HFFc6 (cell line): ENCODE measurements at places on chromosomes 2 and 18.

- peak; percentile 43 for DNase-seq
Measured at GRCh38 chr2:28750316-28751251, 1.0 kb upstream of the PPP1CB start.

- DNase-seq, result no peak
Measured at GRCh38 chr18:9104244-9104901, 1.9 kb downstream of the NDUFV2 start.

DNA sequence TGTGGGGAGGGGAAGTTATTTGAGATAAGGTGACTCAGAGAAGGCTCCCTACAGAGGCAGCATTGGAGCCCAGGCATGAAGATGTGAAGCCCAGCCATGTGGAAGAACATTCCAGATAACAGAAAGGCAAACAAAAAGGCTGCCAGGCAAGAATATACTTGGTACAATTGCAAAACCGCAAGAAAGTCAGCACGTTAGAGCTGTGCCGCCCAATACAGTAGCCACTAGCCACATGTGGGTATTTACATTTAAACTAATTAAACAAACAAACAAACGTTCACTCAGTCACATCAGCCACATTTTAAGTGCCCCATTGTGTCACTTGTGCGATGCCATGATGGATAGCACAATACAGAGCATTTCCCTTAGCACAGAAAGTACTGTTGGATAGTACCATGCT, 179.6 kb downstream of the SATB2 start:
- DNase-seq, result no peak

GRCh38 chr2:223601932-223602666, at the start of gene SCG2:
Gene SCG2 (minus strand): TSS chr2:223602361. CDS start chr2:223599282, 3,079 bp downstream.
- peak; percentile 89 for DNase-seq

DNA sequence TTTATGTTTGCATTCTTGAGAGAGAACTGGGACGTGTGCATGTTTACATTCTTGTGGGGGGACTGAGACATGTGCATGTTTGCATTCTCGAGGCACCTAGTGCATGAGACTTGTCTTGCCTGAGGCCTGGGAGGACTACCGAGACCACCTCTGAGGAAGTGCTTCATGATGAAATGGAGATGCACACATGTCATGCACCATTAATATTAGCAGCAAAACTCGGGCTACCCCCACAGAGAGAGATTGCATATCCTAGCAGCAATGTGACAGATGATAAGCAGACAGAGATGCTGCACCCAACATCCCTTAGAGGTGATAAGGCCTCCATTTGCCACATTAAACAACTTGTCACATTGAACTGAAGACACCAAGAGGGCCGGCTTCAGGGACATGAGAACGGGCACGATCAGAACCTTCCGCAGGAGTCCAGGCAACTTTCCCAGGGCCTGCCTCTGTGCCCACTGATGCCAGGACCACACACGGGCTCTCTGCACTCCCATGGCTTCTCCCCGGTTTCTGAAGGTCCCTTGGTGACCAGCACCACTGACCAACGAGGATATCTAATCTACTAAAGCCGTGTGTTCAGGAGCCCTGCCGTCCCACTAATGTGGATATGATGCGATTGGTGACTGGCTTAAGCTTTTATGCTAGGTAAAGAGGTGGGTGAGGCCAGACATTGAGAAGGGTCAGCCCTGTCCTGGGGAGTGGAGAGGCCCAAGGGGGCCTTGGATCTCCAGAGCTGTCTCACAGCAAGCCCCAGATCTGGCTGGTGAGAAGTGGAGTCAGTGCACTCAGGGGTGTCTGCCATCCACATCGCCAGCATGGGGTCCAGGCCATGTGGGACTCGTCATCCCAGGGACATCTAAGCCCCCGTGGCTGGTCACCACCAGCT, 208.3 kb downstream of the NDUFA10 start:
- DNase-seq, result no peak

DNA sequence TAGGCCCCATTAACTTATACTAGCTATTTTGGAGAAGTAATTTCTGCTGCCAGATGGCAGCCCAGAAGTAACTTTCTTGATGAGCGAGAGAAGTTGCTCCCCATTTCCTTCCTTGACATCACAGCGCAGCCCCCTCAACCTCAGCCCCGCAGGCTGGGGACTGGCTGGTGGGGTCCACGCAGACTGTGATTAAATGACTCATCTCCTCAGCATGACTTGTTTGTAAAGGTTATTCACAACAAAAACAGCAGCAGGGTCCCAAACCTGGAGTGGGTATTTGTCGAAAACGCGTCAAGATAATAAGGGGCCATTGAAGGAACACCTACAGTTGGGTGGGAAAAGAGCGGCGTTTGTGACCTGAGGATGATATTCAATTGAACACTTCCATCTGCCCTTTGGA, 120.6 kb downstream of the TXNL1 start:
- DNase-seq, result no peak

- DNase-seq, result no peak
Measured at GRCh38 chr2:132615329-132616085, 54.5 kb downstream of the LYPD1 start.

DNA sequence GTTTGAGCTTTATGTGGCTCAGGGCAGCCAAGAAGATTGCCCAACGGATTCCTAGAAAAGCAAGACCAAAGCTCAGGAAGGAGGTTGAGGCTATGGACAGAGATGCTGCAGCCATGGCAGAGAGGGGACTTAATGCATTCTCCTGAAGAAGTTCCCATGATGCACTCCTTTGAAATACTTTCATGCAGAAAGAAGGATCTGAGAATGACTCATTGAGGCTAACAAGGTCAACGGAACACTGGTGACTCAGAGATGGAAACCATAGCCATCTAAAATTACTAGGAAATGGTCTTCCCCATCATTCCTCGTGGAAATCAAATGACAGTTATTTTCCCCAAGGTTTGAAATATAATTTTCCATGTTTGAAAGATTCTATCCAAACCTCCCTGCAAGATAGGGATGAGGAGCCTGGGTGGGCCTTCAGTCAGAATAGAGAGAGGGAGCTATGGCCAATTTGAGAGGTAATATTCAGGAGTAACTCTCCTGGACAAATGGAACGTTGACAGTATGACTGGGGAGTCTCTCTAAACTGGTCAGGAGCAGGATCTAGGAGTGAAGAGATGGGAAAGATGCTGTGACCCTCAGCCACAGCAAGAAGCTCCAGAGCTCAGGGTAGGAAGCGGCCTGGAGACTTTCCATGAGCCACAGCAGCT, 63.0 kb downstream of the REEP1 start:
- DNase-seq, result peak; percentile 73

GRCh38 chr18:58288921-58289797, 245.1 kb downstream of the NEDD4L start:
- peak; percentile 58 for DNase-seq

DNA sequence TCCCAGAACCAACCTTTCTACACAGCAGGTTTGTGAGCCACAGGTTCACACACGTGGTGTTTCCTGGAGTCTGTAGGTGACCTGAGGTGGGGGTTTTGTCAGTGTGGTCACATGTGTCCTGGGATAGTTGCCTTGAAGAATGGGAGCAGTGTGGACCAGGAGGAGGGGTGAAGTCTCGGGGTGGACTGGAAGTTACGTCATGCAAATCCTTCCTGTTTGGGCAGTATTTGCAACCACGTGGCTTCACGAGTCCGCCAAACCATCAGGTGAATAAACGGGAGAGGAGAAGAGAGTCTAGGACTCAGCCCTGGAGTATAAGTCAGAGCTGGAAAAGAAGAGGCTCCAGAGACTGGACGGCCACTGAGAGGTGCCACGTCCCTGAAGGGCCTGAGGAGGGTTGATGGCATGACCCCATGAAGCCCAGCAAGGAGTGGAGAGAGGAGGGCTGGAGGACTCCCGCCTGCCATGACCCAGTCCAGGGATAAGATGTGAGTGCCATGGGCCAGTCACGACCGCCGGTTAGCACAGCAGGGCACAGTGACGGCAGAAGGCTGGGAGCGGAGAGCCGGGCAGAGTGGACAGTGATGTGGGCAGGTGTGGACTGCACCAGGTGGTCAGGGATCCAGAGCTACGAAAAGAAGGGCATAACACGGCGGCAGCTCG, 16.5 kb downstream of the LPIN1 start:
- DNase-seq, result no peak

- DNase-seq, result no peak
Measured at GRCh38 chr18:45386041-45386655, 229.1 kb upstream of the SLC14A2 start.

GRCh38 chr2:229237270-229237669, 33.8 kb downstream of the PID1 start:
- DNase-seq, result no peak
